ENCODE measurements at places on chromosomes 4 and X.

- no peak for DNase-seq
Measured at GRCh38 chr4:76095568-76095967, 21.1 kb downstream of the ART3 start.

DNA sequence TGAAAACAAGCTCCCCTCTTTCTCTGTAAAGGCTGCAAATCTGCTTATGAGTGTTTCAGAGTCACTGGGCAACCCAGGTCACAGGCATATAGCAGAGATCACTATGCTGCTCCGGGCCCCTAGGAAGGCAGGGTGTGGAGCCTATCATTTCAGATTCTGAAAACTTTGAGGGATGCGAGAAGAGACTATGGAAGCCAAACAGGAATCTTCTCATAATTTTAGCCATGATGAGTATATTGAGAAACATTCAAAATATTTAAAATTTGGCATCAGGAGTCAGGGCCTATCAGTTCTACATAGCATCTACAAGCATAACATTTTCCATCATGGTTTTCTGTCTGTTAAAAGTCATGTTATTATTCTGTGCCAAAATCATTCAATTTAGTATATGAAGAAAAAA, 61.7 kb upstream of the ATXN3L start:
- DNase-seq = no peak

DNA sequence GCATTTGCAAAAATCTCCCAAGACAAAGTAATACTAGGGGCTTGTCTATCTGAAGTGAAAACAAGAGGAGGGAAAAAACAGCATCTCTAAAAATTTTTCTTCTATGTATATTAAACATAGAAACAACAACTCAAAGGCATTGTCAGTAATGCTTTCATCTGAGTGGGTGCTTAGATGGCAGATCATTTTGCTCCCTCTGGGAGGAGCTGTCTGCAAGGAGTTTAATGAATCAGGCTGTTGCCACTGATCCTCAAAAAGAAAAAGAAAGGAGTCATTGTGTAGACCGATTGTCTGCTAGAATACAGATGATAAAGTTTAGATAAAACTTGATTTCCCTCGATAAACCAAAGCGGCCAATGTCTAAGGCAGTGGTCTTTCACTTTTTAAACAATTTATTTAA, 49.7 kb upstream of the KLHL8 start:
- DNase-seq = peak; percentile 32

DNA sequence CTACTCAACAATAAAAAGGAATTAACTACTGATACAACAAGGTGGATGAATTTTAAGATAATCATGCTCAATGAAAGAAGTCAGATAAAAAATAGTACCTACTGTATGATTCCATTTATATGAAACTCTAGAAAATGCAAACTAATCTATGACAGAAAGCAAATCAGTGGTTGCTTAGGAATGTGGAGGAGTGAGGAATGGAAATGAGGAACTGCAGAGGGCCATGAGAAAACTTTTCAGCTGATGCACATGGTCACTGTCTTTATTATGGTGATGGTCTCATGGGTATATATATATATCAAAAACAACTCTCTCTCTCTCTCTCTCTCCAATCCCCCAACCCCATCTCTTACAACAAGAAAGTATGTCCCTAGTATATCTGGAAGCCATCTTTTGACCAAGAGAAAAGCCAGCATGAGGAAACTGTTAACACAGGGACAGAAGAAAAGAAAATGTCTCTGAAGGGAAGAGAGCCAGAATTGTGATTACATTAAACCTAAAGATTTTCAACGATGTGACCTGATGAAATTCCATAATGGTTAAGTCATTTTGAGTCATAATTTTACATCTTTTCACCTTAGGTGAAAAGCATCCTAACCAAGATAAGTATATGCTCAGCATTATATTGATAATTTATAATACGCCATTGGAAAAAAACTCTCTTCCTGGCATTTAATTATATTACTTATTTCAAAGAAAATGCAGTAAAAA, 8.5 kb upstream of the NFKB1 start:
- no peak for DNase-seq

DNA sequence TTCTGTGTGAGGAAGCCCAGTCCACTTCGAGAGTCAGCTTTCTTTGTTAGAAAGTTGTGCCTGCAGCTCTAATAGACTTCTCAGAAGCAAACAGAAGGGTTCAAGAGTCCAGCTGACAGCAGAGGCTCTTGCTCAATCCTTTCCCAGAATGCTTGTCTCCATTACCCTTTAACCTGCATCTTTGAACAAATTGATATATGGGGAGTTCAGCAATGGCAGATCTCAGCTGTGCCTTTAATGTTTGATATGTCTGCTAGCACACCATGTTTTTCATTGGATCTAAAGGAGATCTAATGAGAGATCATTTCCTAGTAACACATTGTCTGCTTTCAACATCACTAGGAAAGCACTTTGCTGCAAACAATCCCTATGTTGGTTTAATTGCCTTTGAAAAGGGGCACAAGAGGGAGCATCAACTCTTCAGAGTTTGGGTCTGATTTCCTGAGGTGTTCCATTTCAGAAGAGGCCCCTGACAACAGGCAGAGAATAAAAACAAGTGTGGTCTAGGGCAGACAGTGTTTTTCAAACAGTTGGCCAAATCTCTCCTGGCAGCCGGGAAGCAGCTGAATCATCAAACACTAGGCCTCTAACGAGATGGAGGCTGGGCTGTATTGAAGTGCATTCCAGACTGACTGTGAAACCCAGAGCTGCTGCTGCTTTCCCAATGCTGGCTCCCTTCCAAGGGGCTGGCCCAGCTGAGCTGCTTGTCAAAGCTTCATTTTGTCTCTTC, 55.5 kb downstream of the LUZP4 start:
- DNase-seq = peak; percentile 44

GRCh38 chr4:70746179-70746839, 24.5 kb downstream of the RUFY3 start:
- no peak for DNase-seq

DNA sequence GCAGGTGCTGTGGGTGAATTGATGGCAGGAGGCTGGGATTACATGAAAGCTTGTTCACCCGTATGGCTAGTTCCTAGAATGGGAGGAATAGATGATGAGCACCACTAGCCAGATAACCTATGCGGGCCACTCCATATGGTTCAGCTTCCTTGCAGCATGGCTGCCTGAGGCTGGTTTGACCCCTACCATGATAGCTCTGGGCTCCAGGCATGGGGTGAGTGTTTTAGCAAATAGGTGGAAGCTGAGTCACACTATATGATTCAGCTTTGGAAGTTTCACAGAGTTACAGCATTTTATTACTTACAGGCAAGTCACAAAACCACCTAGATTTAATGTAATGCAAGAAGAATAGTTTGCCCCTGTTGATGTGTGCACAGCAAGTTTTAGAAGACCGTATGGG, 603.2 kb downstream of the STIM2 start:
- peak; percentile 2 for DNase-seq

DNA sequence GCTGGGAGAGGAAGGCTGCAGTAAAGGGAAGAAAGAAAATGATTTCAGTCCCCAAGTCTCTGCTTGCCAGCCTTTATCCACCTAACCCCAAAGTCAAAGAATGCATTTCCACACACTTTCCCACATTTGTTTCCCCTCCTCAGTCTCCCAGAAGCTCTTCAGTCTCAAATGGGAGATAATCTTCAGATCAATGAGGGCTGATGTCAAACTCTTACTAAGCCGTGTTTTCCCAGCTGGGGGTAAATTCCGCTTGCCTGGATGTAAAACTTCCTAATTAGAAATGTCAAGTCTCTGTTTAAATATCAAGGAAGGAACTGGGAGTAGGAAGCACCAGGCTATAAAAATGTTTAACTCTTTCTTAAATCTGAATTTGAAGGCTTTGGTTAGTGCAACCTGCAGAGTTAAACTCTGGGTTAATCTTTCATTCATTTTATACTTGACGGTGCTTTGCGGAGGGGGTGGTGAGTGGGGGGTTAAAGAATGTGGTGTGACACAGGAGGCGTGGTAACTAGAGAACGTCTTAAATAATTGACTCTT, 601.4 kb upstream of the ACTRT1 start:
- DNase-seq = no peak

DNA sequence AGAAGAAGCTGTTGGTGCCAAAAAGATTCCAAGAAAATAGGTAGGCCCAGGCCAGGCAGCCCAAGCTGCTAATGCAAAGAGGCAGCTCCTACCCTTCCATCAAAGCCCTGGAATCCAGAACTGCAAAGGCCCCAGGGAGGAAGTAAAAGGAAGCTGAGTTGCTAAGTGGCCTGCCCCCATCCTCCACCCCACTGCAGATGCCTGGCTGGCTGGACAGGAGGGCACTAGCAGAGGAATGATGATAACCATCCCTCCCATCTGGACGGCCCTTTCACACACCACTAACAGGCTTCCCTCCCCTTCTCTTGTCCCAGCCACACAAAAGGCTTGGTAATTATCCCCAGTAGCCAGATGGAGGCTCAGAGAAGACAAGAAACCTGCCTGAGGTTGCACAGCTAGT, 32.4 kb upstream of the PJA1 start:
- no peak for DNase-seq

- no peak for DNase-seq
Measured at GRCh38 chr4:25454476-25454875, 77.4 kb downstream of the ANAPC4 start.

GRCh38 chr4:71711985-71712348, 71.9 kb downstream of the GC start:
- no peak for DNase-seq

GRCh38 chr4:184924516-184924915, 93.8 kb upstream of the HELT start:
- DNase-seq = no peak

- DNase-seq = peak; percentile 10
Measured at GRCh38 chr4:176123710-176124407, 58.2 kb downstream of the WDR17 start.

- no peak for DNase-seq
Measured at GRCh38 chr4:79982601-79983322, 90.3 kb downstream of the ANTXR2 start.

DNA sequence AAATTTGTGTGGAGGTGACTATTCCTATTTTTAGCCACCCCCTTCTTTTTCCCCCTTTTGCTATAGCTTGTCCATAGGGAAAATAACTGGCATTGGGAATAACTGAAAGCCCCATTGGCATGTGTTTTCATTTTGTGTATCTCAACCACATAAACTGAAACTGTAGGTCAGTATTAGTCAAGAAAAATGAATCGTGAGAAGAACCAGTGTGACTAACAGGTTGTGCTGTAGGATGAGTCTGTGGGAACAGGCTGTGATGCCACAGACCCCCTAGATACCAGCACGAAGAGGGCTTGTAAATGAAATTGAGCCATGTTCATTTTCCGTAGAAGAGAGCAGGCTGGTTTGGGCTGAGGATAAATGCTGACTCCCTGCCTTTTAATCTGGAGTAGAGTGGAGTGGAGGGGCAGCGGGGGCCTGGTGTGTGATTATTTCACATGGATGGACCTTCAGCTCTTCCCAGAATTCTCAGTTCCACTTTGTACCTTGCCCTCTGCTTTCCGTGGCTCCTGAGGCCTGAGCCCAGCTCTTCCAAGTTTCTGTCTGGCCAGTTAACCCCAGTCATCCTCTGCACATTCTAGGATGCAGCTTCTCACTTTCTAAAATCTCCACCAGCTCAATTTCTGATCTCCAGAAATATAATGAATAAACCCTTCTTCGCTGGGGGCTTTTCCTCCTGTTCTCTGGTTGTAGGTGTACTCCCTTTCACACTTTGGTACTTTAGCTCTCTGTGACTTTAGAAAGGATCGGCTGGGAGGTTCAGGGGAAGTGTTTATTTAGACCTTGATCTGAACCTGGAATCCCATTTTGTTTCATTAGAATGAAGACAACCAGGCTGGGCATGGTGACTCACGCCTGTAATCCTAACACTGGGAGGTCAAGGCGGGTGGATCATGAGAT, 37.3 kb downstream of the DCUN1D4 start:
- no peak for DNase-seq

DNA sequence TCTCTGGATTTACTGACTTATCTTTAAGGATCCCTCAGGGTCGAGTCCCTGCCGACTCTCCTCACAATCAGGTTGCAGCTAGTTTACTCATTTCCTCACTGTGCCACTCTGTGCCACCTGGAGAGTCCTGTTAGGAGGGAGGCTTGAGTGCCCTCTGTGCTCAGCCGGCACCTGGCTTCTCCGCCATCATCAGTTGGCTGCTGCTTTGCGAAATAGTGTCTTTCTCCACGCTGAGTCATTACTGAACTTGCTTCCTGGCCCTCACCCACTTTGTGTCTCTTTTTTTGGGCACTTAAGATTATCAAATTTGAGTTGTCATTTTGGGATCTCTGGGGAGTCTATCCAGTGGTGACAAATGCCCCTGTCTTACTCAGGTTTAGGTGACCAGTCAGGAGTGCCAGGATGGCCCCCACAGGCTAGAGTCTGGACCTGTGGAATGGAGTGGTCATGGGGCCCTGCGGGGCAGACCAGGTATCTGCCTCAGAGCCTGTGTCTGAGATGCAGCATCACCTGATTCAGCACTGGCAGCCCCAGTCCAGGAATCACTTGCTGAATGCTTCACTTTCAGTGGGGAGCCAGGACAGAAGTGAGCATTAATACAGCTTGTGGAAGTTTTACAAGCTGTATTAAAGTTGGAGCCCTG, 37.7 kb downstream of the JADE1 start:
- no peak for DNase-seq
